ENCODE measurements at places on chromosomes 6 and 20. TPM values are rescaled to one million over a fixed set of nuclear protein-coding genes. Genes with fewer than 3 reads are reported as not detected.
A peak's percentile ranks its signal among the peaks of the same experiment; 100 is the strongest.

GRCh38 chr20:53929974-53930650 lies 140.3 kb downstream of the BCAS1 start:
- no peak for DNase-seq

DNA sequence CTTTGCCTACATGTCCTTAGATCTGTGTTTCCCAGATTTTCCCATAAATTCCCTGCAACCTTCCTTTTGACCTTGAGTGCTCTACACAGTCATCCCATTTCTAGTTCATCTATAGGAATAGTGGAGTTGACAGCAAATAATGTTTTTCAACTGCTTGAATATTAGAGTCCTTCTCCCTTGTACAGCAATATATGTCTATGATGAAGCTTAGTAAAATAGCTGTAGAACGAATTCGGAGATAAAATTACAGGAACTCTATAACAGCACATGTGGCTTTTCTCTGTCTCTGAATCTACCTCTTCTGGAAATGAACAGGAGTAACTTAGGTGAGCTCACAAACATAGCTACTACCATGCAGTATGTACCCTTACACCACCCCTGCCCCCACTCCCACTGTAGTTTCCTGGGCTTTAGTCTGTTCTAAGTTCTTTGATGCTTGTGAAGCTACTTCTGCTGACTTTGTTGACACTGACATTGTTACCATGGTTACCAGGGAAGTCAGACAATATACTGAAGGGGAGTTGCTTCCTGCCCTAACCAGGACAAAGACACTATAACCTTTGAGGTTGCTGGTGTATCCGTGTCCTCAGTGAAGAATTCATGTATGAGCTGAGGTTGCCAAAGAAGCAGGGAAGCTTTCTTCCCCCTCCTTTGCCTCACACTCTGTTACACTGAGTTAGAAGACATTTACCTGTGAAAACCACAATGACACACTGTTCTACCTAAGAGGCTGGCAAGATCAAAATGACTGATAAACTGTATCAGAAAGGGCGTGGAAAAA lies 35.8 kb upstream of the SHLD1 start:
- DNase-seq: peak; percentile 90

GRCh38 chr6:20306491-20306890 lies 94.2 kb upstream of the MBOAT1 start:
- DNase-seq: no peak

DNA sequence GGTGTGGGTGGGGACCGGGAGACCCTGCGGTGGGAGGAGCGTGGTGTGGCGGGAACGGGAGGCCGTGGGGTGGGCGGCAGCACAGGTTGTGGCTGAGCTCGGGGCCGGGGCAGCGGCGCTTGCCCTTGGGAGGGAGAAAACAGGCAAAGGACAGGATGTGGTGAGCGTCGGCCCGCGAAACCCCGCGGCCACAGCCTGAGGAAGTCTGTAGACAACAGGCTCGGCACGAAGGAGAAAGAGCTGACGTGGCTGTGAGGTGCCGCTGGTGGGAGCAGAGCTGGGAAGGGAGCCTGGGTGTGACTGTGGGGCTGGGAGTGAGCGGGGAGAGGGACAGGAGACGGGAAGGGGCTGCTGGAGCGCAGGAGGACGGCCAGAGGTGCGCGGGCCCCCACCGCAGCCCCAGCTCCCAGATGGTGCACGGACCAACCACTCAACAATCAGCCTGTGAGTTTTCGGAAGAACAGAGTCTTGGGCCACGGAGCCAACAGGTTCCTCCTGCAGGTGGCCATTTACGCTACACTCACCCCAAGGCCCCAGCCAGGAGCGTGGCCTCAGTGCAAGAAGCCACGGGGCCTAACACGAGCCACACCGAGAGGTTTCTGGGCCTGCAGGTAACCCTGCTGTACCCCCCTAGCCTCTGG lies 202.8 kb downstream of the DLL1 start:
- DNase-seq: peak; percentile 90

Gene PDYN
- not detected for total RNA-seq

All from activated CD4-positive, alpha-beta T cell treated with anti-CD3 and anti-CD28 coated beads, Interleukin-2, amount 10 ng/mL, durations not matched to agents 24 days and 14 days (primary cell).